HepG2 (cell line): ENCODE measurements at places on chromosomes 6 and 20.

DNA sequence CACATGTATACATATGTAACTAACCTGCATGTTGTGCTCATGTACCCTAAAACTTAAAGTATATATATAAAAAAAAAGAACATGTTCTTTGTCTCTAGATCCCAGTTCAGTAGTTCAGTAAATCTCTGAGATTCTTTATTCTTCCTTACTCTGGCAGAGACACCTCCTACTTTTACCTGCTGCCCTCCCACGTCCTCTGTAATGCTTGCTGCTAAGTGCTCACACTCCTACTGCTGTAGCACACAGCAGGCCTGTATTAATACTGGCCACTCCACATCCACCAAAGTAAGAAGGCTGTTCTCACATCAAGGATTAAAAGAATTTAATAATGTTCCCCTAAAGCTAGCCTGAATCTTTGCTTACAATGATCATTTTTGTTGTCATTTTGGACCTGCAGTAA, 648.4 kb upstream of the EYS start:
- DNase-seq: no peak

- DNase-seq: no peak
Observed at GRCh38 chr20:20430066-20430465, 62.2 kb downstream of the INSM1 start.

DNA sequence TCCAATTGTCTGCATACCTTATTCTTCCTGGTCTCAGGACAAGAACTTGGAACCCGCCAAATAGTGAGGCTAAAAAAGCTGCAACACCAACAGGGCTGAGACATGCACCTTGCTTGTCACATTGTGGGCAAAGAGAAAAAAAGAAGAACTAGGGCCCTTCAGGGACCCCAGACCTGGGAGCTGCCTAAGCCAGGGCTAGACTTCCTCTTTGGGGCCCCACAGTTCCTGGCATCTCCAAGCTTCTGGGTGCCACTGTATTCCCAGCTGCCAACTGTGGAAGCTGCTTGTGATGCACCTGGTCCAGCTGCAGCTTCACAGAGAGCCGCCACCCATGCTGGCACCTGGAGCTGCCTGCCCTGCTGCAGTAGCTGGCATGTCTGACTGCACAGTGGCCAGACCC, 370.6 kb downstream of the CD83 start:
- DNase-seq: no peak

DNA sequence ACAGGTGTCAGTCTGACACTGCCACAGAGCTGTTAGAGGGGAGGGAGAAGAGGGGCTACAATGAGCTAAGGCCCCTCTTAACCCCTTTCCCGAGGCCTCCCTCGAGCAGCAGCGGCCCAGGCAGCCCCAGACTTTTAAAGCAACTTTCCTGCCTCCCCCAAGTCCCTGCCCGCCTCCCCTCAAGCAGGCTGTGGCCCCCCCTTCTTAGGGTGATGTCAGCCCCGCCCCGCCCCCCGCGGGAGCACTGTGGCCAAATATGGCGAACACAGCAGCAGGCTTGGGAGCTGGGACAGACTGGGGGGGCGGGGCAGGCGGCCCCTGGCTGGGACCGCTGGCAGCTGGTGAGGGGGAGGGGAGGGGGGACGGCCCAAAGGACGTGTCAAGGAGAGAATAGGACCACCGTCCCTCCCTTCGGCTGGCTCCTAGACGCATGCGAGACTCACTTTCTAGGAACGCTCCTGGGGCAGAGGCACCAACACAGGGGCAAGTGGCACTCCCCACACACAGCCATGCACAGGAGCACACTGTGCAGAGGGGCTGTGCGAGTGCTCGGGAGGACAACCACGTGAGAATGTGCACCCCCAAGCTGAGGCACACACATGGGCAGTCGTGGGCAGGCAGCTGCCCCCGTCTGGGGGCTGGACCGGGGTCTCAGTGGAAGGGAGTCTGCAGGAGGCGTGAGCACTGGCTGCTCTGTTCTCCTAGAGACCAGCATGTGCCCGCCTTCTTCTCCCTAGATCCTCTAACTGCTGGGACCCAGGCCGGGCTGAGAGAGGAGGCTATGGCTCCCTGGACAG, 6.7 kb downstream of the TEAD3 start:
- no peak for DNase-seq

DNA sequence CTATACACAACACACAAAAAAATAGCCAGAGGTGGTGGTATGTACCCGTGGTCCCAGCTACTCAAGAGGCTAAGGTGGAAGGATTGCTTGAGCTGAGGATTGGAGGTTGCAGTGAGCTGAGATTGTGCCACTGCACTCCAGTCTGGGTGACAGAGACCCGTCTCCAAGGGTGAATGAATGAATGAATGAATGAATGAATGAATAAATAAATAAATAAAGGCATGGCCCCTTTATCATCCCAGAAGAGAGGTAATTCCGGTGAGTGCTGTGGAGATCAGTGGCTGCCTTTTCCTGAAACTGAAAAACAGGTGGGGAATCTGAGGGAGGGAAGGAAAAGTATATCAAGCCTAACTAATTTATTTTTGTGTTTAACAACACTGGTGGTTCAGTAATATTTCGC, 90.0 kb downstream of the JARID2 start:
- no peak for DNase-seq

- DNase-seq: no peak
Observed at GRCh38 chr20:48538856-48539255, 288.9 kb downstream of the PREX1 start.

DNA sequence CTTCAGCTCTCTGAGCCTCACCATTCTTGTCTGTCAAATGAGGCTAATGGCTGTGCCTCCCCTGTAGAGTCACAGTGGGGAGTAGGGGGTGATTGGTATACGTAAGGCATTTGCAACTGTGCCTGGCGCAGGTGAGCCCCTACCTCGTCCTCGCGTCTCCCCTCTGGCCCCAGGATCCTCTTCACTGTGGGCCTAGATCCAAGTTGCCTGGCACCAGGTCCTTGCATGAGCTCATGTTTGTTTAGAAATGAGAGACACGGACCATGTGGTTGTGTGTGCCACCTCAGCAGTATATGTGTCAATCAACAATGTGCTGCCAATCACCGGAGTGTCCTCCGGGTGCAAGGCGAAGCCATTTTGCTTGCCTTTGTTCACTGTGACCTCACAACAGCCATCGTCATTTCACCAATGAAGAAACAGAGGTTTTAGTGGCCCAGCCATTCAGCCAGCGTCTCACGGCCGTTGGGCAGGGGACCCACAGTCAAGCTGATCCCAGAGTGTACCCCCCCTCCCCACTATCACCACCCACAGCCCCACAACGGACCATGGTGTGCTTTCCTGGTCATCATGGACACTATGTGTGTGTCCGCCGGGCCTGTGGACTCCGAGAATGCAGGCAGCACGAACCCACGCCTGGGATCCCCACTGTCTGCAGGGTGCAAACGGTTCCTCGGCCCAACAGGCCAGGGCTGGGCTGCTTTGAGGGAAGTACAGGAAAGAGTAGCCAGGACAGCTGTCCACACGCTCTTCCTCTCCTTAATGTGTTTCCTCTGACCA, 35.9 kb upstream of the STX16 start:
- DNase-seq: no peak
